ENCODE measurements at places on chromosomes 5 and 9.

GRCh38 chr5:2840372-2840915, 89.0 kb upstream of the IRX2 start:
- DNase-seq: no peak

DNA sequence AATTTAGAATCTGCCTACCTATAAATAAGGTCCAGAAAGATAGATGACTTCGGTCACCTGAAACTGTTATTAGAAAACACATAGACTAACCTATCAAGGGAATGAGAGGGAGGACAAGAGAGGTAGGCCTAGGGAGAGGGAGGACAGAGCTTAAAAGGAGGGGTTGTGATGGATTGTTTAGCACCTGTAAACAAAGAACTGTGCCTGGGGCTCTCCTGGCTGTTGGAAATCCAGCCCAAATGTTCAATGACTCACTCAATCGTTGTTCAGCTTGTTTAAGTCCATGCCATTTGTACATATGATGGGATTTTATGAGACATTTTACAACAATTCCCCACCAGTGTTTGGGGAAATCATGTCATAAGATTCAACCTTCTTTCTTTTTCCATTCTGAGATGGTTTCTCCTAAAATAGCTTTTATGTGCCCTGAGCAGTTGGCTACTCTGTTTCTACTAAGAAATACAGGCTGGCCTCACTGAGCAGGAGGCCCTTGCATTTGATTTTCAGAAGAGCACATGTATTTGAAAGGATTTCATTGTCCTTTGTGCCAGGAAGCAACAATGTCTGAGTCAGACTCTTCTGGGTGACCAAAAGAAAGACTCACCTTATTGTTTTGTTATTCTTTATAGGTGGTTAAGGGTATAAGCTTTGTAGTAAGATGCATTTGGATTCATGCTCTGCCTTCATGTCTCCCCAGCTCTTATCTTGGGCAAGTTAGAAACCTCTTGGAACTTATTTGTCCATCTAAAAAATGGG, 48.2 kb upstream of the GPR151 start:
- no peak for DNase-seq

DNA sequence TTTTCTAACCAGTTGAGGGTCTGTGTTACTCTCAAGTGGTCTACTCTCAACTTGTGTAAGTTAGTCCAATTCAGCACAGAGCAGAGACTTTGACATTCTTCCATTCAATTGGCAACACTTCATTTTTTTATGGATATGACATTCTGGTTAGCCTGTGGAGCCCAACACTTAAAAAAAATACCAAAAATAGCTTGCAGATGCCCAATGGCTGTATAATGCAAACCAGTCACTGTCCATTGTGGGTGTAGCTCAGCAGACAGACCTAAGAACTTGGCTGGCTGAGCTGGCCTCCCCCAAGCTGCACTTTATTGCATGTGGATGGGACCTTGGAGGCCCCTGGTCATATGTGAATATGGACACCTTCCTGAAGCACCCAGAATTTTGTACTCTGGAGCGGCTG, 103.2 kb downstream of the DPYSL3 start:
- no peak for DNase-seq

GRCh38 chr9:87359264-87359663, 138.4 kb upstream of the DAPK1 start:
- no peak for DNase-seq

Data from amniotic epithelial cell (primary cell).